ENCODE measurements at places on chromosomes 13 and 19.
A peak's percentile ranks its signal among the peaks of the same experiment; 100 is the strongest.

DNA sequence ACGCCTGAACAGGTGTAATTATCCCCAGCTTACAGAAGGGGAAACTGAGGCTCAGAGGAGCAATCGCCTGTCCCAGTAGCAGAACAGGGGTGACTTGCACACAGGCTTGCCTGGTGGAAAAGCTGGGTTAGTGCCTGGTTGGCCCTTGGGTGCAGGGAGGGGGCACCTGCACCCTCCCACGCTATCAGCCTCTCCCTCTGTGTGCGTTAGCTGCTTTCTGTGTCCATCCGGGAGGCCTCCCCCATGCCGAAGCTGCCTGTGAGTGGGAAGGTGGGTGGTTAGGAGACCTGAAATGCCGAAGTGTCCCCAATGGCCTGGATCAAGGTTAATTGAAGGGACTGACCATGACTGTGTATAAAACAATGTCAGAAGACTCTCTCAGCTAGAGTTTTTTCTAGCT is 295.0 kb downstream of the ZNF536 start:
- DNase-seq, result no peak

GRCh38 chr13:66210677-66211076 is 1019.5 kb downstream of the PCDH9 start:
- DNase-seq, result peak; percentile 84

DNA sequence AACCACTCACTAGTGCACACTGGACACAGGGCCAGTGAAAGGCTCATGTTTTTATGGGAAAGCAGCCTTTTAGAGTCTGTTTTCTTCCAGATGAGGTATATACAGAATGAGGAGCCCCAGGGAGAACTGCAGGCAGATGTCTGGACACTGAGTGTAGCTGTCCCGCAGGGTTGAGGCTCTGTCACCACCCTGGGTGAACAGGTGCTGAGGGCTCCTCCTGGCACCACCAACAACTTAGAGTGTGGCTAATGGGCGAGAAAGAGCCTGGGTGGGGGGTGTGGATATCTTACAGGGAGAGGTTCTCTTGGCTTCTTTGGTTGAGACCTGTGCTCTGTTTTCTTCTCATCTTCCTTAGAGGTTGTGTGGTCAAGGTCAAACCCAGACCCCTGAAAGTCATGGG is 202.1 kb upstream of the GPR12 start:
- DNase-seq, result no peak

DNA sequence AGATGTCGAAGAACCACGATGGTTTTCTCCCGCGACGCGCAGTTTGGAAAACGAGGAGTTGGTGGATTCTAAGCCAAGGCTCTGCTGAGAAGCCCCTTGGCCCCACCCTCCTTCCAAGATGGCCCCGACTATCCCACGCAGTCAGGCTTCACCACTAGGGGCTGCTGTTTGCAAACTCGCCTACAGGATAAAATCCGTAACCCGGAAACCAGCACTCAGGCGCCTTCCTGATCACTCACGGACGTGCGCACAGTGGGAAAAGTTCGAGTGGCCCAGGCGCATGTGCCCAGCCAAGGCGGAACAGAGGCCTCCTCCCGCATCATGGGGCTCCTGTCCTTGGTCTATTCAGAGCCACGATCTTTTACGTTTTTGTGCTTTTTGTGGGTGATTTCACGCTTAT is 19.2 kb upstream of the UQCR11 start:
- peak; percentile 6 for DNase-seq

GRCh38 chr13:90622541-90622940 is 724.9 kb upstream of the MIR17HG start:
- DNase-seq, result no peak

- no peak for DNase-seq
Observed at GRCh38 chr13:113216254-113217048, 7.0 kb downstream of the CUL4A start.

DNA sequence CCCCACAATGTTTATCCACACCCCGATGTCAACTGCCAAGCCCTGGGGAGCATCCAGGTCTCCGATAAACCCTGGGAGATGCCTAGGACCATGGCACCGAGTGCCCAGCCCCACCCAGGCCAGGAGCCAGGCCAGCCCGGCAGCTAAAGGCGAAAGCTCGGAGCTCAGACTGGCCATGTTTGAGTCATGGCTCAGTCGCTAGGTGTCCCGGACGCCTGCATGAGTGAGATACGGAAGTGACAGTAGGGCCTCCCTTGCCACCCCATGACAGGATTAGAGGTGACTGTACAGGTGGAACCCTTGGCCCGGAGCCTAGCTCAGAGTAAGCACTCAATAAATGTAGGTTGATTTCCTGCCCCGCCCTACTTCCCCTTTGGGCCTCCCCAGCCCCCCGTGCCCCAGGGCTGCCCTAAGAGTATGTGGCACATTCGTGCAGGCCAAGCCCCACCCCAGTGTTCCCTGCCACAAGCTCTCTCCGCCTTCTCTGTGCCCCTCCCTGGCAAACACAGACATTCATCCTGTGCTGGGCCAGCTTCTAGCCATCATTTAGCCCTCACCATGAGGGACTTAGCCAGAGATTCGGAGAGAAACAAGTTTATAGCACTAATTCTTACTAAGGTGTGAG is 5.8 kb upstream of the TPM4 start:
- no peak for DNase-seq

GRCh38 chr19:37936166-37936565 is 29.2 kb downstream of the SIPA1L3 start:
- no peak for DNase-seq

DNA sequence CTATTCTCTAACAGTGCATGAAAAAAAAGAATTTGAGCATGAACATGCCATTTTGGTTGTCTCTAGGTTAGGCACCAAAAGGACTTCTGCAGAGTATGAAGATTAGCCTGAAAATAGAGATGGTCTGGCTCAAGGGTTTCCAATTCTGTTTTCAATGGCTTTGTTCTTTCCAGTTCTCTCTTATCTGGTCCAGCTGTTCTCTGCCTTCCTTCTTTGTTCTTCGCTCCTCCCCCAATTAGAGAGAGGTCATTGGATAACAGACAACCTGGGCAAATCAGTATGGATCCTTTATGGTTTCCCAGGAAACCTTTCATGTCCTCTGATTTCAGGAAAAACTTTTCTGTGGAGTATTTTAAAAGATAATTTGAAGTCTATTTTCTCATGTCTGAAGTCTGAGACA is 623.4 kb downstream of the PCDH17 start:
- DNase-seq, result no peak

DNA sequence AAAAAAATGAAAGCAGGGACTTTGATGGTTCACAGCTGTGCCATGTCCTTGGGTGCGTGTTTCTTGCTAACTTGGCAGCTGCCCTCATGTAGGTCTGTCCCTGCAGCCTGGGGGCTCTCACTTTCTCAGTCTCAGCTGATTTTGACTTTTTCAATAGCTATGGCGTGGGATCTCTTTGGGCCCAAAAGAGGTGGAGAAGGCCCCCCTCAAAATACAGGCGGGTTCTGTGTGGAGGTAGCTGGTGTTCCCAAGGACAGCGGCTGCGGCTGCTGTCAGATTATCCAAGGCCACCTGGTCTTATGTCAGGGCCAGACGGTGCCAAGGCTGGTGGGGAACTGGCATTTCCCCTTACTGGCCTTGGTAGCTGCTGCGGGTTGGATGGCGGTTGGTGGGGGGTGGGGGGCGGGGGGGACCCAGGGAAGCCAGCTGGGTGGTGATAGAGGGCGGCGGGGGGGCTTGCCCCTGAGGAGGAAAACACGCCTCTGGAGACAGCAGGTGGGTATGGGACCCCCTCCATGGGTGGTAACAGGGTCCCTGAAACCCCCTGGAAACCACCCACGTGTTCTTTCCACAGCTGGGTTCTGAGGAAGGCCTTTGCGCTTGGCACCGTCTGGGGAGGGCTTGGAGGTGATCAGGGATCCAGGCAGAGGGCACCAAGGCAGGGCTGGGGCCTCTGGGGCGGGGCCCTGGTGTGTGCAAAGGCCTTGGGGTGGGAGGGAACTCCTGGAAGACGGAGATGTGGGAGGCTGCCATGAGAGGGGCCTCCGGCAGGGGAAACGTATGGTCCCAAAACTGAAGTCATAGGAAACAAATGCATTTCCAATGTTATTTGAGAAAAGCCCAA is 4.1 kb downstream of the TIMM13 start:
- no peak for DNase-seq

- peak; percentile 52 for DNase-seq
Observed at GRCh38 chr19:34475026-34475974, 6.3 kb upstream of the WTIP start.

GRCh38 chr13:80054806-80055205 is 286.1 kb downstream of the SPRY2 start:
- no peak for DNase-seq

GRCh38 chr13:35781036-35782000 is 304.8 kb upstream of the MAB21L1 start:
- DNase-seq, result no peak

- no peak for DNase-seq
Observed at GRCh38 chr13:40130871-40131636, 475.6 kb downstream of the COG6 start.

DNA sequence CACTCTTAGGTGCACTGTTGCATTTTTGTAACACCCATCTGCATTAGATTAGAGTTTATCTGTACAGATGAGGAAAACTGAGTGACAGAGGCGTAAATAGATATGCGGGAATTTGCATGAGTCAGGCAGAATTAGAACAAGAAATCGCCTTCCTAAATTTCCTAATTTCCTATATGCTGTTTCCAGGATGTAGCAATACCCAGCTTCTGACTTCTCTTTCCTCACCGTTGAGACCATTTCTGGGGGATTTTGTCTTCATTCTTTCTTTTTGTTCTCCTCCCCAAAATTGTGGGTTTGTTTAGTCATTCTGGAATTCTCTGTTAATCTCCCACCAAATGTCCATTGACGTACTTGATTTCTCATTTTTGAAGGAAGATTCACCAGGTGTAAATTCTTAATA is 10.6 kb upstream of the ZNF792 start:
- no peak for DNase-seq

Measured in fibroblast of skin of left biceps (primary cell).